Activated naive CD4-positive, alpha-beta T cell (primary cell): ENCODE measurements at places on chromosomes 3 and 15.

- no peak for DNase-seq
Observed at GRCh38 chr15:64163659-64164362, 989 bp upstream of the PPIB start.

GRCh38 chr3:45409921-45410320 lies 21.5 kb downstream of the LARS2 start:
- DNase-seq, result no peak

DNA sequence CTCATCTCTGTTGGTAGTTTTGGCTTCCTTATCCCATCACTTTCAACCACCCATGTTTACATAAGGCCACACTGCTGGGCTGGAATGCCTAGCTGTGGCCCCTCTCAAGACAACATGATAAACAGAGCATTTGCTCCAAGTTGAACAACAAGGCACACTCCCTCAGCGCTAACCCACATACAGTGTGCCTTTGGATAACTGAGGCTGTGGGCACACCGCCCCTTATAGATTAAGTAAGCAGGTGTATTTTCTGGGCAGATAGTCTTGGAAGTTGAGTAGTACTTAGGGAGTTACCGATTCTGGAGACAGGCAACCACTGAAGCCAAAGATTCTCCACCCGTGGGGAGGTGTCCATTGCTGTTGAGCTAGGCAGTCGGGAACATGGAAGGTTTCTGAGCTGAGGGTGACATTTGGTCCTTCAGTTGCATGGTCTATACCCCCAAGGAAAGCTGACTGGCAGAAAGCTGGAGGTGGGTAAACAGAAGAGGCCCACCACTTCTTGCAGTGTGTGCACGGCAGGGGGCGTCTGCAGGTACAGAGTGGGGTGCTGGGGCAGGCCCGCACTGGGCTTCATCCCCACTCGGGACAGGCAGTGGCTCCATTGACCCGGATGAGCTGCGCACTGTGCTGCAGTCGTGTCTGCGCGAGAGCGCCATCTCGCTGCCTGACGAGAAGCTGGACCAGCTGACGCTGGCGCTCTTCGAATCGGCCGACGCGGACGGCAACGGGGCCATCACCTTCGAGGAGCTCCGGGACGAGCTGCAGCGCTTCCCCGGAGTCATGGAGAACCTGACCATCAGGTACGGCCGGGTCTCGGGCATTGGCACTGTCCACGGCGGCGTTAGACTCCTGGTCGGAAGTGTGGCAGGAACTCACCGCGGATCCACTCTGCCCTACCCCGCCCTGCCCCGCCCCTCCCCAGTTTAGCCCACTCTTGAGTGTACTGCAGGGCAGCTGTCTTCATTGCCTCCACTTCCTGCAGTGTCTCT lies 16.8 kb downstream of the NOX5 start:
- DNase-seq, result no peak

DNA sequence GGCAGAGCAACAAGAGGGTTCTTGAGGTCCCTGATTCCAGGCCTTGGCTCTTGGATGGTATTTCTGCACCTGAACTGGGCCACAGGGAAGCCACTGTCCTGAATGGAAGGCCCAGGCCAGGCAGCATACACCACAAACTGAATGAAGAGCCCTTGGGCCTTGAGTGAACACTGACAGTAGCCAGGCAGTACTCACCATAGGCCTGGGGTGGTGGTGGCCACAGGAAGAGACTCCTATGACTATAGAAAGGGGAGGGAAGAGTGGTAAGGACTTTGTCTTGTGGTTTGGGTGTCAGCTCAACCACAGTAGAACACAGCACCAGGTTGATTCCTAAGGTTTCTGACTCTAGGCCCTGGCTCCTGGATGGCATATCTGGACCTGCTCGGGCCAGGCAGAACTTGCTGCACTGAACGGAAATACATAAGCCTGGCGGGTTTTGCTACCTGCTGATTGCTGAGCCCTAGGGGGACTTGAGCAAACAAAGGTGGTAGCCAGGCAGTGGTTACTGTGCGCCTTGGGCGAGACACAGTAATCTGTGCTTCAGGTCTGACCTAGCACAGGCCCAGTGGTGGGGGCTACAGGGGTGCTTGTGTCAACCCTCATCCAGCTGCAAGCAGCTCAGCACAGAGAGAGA lies 241.4 kb downstream of the ISL2 start:
- DNase-seq, result no peak

DNA sequence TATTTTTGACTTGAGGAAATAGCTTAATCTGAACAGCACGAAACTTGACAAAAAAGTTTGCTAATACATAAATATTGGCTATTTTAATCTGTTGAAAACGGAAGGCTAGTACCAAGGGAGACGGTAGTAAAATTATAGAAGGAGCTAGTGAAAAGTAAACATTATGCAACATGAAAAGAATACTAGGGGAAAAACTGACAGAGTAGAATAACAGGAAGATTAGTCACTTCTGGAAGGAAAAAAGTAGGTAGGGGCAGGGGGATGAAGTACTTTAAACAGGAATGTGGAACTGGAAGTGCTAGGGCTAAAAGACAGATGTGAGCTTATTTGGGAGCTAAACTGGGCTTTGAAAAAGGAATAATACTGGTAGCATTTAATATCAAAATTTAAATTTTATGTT lies 60.1 kb downstream of the MBNL1 start:
- no peak for DNase-seq

GRCh38 chr3:169847896-169848295 lies 21.8 kb downstream of the LRRC31 start:
- DNase-seq, result no peak

- DNase-seq, result no peak
Observed at GRCh38 chr15:31296646-31297574, 29.7 kb upstream of the KLF13 start.

- no peak for DNase-seq
Observed at GRCh38 chr15:23548071-23548470, 17.4 kb upstream of the MKRN3 start.

DNA sequence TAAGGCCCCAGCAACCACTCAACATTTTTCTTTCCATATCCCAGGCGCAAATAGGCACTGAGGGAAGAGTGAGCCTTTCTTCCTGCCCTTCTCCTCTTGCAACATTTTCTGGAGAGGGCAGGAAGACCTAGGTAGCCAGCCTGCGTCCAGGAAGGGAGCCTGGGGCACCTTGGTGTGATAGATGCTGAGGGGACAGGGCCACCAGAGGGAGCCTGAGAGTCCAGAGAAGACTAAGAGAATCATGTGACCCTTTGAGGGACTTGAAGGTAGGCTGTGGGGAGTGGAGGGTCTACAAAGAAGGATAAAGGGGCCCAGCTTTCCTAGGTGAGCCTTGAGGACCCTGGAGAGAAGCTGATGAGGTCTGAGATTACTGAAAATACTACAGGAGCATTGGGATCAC lies 346.6 kb downstream of the CNTN6 start:
- DNase-seq, result no peak

GRCh38 chr3:144294659-144295538 lies 323.3 kb downstream of the DIPK2A start:
- DNase-seq, result no peak

DNA sequence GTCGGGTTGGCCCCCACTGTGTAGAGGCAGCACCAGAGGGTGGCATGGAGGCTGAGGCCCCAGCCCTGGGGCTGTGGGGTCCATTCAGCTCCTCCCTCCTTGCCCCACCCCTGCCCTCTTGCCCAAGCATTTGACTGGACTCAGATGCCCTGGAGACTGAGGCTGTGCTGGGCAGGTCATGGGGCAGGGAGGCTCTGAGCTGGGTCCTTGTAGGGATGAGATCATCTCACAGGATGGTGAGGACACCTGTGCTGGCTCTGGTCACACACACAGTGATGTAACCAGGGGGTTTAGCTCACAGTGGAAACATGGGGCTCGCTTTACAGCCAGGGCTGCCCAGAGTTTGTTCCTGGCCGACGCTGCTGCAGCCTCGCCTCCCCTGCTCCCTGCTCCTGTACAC lies 17.8 kb downstream of the ALPK3 start:
- DNase-seq, result no peak

GRCh38 chr3:36648241-36649034 lies 115.9 kb downstream of the DCLK3 start:
- no peak for DNase-seq
